ENCODE measurements at places on chromosomes 3 and 15.

DNA sequence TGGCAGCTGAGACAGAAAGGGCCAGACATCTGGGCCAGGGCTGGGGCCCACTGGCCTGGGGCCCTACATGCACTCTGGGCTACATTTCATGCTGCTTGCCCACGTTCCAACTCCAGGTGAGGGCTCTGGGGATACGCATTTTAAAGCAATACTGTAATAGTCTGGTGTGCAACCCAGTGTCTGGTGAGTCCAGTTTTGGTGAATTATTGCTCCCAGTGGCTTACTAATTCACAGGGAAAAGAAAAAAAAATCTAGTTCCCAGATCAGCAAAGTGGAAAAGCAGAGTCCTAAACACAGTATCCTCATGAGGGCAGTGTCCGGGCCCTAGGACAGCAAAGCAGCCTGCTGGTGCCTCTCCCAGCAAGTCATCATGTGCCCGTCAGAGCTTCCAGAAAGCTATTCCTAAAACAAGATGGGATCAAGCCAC is 82.4 kb downstream of the CCNL1 start:
- no peak for DNase-seq

DNA sequence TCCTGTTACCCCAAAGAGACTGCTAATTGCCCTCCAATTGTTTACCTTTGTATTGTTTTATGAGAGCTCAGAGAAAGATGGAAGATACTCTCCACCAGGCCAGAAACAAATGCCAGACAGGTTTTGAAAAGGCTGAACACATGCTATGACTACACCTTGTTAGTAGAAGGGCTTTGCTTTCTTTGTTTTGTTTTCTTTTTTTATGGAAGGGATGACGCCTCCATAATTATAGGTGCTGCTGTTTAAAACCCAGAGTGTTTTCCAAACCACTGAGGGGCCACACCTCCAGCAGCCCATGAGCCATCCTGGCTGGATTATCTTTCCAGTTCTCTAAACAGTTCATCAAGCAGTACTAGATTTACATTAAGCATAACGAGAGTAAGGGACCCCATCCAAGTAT is 5.6 kb upstream of the FOXP1 start:
- no peak for DNase-seq

DNA sequence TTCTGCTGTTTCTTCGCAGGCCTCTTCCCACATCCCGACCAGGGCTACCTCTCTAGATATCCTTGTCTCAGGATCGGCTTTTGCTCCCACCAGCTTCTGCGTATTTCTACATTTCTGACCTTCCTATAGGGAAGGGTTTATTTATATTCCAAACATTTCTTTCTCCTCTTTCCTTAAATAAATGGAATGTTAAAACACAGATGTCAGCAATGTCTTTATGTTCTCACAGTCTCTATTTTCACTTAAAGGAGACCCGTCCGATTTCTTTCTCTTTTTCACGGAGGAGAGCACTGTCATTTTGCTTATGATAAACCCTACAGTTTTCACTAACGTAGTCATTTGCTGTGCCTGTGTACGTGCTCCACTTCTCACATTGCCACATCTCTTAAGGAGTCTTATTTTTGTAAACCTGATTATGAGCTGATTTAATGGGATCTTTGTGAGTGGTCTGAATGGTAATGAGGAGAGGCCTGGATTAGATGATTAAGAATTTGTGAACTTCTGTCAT is 630 bp downstream of the KIF15 start:
- no peak for DNase-seq

GRCh38 chr3:194571491-194572142 is 61.6 kb downstream of the TMEM44 start:
- DNase-seq, result no peak

GRCh38 chr15:79816571-79816970 is 80.2 kb downstream of the MTHFS start:
- DNase-seq, result no peak

- DNase-seq, result no peak
Measured at GRCh38 chr3:197593046-197593380, 37.2 kb upstream of the BDH1 start.

DNA sequence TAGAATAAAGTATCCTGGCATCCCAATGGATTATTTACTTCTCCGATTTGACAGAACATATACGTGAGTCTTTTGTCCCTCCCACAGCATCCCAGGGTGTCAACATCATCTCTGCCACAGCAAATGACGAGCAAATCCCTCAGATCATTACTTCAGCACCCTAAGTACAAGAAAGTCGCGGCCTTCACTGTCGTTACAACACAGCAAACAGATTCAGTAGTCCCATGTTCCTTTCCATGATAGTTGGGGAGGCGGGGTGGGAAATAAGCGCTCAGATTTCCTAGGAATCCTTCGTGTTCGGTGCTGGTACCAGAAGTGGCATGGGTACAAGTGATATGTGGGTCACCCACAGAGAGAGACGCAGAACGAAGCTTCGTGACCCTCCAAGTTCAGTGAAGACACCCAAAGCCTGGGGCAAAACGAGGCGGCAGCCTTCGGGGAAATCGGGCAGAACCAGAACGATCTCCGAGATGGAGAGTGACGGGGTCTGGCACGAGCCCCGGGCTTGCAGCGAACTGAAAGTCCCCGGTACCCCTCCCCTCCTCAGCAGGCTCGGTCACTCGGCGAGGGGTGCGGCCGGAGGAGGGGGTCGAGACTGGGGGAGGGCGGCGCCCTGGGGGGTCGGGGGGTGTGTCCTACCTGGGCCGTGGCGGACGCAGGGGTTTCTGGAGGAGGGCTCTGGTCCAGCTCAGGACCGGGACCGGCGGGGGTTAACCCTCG is 619 bp downstream of the TTBK2 start:
- DNase-seq, result peak; percentile 6

- no peak for DNase-seq
Measured at GRCh38 chr3:155595371-155595770, 149.5 kb downstream of the PLCH1 start.

GRCh38 chr15:100241572-100242482 is 99.9 kb downstream of the ADAMTS17 start:
- DNase-seq, result no peak

DNA sequence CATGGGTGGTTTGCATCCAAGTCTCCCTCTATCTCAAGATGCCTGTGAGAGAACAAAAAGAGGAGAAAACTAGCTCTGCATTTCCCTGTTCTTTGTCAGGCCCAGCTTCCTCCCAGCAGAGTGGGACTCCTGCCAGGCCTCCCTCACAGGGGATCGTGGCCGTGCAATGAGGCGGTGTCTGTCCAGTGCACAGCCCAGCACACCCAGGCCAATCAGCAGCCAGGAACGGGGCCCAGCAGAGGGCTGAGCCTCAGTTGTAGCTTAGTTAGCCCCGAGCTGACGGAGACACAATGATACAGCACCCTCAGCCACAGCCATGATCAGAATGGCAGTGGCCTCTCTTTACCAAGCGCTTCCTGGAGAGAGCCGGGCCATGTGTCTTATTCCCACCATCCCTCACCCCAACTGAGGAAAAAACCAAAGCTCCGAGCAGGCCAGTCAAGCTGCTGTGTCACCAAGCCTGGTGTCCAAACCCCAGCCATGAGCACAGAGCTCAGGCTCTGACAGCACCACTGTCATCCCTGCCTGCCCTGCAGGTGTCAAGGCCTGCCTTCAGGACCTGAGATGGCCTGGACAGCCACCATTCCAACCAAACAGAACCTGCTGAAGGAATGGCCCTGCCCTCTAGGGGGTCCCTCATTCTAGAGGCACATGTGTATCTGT is 71.1 kb downstream of the DNAJB8 start:
- DNase-seq, result no peak

DNA sequence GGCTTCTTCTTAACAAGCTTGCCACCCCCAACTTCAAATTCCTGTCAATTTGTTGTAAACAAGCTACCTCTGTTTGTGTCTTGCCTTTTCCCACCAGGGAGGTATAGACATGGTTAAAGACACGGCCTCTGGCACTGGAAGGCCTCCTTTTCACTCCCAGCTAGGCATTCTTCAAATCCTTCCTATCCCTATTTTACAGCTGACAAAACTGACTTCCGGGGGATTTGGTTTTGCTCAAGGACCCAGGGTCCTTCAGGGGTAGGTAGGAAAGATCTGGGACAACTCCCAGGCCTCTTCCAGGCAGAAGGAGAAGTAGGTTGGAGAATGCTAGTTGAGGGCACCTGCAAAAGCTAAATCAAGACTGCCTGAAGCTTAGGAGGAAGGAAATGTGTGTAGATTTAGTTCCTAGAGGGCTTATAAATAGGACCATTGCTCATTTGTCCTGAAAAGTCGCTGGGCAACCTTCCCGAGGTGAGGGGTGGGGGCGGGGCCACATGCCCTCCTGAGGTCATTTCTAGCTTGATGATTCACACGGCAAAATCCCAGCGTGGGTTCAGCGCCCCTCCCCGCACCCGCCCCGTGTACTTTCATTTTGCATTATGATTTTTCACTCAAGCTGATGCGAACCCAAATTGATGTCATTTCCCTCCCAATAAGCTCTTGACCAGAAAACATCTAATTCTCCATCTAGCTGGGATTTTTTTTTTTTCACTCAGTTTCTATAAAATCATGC is 365.5 kb downstream of the SHQ1 start:
- peak; percentile 6 for DNase-seq

GRCh38 chr15:99645543-99645935 is 79.8 kb downstream of the MEF2A start:
- no peak for DNase-seq

GRCh38 chr15:89430530-89431341 is 65.6 kb downstream of the RHCG start:
- DNase-seq, result peak; percentile 90

DNA sequence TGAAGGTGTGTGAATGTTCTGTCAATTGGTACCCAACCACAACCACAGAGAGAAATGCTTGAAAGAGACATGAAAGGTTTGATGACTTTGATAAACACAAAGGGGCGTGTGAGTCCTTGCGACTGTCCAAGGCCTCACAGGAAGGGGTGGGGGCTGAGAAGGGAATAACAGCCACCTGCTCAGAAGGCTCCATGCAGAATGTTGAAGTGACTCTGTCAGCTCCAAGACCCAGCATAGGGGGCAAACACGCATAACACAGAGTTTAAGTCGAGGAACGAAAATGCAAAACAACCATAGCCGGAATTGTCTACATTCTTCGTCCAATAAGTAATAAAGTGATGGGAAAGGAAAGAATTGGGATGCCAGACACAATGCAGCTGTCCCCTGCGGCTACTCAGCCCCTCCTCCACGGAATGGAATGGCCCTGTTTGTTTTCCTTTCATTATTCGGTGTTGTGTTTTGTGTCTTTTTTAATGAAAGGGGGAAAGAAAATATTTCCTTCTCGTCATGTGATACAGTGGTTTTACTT is 19.9 kb downstream of the TMEM212 start:
- DNase-seq, result no peak

- DNase-seq, result no peak
Measured at GRCh38 chr15:91264651-91265351, 164.7 kb downstream of the SV2B start.

GRCh38 chr3:97530691-97531090 is 233.9 kb upstream of the ARL6 start:
- no peak for DNase-seq

DNA sequence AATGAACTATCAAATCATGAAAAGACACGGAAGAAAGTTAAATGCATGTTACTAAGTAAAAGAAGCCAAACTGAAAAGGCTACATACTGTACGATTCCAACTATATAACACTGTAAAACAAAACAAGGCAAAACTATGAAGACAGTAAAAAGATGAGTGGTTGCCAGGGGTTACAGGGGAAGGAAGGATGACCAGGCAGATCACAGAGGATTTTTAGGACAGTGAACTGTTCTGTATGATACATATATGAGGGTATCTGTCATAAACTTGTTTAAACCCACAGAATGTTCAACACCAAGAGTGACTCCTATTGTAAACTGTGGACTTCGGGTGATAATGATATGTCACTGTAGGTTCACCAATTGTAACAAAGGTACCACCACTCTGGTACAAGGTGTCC is 60.6 kb downstream of the CHSY1 start:
- no peak for DNase-seq

DNA sequence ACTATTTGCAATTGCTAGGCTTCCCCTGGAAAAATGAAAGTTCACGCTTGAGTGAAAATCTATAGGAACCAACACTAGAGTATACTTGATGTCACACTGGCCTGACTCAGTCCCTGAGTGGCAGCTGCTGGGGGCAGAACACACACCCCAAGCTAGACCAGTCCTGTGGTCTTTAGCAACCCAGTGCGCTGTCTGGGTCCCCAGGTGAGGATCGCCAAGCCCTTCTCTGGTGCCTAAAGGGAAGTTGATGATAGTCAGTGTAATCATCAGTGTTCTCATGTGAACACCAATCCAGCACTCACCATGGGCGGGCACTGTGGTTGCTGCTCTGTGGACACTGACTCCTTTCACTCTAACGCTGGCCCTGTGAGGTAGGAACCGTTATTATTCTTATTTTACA is 11.2 kb downstream of the ALDH1A3 start:
- DNase-seq, result no peak

GRCh38 chr3:15522016-15522415 is 510 bp upstream of the COLQ start:
- no peak for DNase-seq

DNA sequence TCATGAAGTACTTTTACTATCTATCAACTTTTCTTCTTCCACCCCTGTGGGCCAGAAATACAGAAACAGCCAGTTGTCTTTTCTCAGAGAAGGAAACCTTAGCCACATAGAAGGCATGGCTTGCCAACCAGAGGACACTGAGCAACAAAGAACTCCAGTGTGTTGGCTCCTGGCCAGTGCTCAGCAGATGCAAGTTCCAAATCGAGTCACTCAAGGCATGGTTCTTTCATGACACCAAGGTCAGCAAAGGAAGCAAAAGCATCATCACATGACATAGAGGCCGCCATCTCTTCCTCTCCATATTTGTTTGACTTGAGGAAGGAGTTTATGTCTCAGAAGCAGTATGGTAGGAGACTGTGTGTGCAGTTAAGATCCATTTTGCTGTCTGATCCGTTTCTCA is 92.2 kb downstream of the MYLK start:
- no peak for DNase-seq

DNA sequence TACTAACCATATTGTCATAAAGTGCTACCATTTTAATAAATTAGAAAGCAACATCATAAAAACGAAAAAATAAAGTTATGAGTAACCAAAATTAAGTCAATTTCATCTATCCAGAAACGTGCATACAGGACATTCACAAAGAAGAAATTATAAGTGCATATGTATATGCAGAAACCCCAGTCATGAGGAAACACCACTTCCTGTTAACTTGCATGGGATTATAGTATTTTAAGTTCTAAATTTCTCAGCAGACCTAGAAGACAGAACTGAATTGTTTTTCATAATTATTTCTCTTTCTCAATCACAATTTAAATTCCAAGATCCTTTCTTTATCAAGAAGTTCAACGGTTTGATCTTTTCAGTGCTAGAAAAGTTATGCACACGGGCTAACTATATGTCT is 1.4 kb upstream of the KBTBD8 start:
- no peak for DNase-seq

DNA sequence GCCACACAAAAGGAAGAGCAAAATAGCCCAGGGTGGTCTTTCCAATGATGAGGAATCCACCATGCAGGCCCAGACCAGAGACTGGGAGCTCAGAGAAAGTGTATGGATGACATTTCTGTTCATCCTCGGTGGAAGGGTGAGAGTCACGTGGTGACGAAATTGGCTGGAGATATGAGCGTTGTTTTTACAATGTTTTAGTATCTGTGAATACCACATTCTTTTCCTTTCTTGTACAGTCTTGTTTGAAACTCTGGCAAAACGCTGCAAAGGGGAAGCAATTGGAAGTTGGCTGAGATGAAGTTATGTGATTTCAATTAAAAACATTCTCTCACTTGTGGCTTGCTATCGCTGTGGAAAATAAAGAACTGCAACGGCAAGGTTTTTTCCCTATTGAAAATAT is 137.5 kb downstream of the MAGI1 start:
- no peak for DNase-seq
